NCI-H2029 (cell line): ENCODE measurements at places on chromosomes 12 and 14.

GRCh38 chr12:52686756-52687487, 6.7 kb upstream of the KRT1 start:
- no peak for DNase-seq

DNA sequence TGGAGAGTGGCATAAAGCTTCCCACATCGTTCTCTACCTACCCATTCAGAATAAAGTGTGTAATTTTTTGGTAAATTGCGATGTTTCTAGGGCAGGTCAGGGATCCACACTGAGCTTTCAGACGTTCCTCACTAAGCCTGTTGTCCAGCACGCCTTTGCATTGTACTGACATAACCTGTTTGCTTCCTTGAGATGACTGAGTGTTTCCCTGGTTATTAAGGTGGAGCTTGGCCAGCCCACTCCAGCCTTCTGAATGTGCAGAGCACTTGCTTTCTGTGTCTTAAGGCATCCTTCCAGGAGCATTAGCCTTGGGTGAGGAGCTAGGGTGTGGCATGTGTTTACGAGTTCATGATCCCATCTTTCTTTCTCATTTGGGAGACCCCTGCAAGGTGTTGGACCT, 96.4 kb downstream of the TMEM260 start:
- no peak for DNase-seq

GRCh38 chr12:19191563-19191962, 62.0 kb downstream of the PLEKHA5 start:
- no peak for DNase-seq

GRCh38 chr12:111761099-111761498, 5.6 kb upstream of the ALDH2 start:
- DNase-seq, result no peak

GRCh38 chr12:48977290-48978281, 536 bp upstream of the WNT1 start:
- DNase-seq, result no peak

- DNase-seq, result no peak
Observed at GRCh38 chr12:117292688-117293087, 68.7 kb downstream of the NOS1 start.

- DNase-seq, result peak; percentile 92
Observed at GRCh38 chr14:39991041-39991440, 558.8 kb upstream of the FBXO33 start.

- no peak for DNase-seq
Observed at GRCh38 chr14:38238878-38239277, 17.0 kb downstream of the CLEC14A start.

GRCh38 chr12:67697443-67697842, 48.9 kb downstream of the DYRK2 start:
- no peak for DNase-seq

- DNase-seq, result no peak
Observed at GRCh38 chr12:4240161-4240783, 33.3 kb upstream of the CCND2 start.

DNA sequence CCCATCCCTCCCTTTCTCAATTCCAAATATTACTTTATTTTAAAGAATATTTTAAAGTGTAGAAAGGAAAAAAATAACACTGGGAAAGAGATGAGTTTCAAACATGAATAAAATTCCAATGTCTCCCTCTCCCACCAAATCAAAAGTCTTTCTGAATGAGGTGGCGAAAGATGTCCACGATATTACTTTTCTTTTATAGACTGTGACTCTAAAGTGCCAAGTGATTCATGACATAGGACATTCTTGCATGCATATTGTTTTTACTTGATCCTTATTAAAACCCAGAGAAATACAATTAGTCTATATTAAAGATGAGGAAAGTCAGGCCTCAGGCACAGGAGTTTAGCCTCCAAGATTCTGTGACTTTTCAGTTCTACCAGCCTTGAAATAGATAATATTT, 16.0 kb upstream of the LUM start:
- no peak for DNase-seq

GRCh38 chr12:65609359-65609771, 214.9 kb upstream of the HMGA2 start:
- DNase-seq, result no peak

DNA sequence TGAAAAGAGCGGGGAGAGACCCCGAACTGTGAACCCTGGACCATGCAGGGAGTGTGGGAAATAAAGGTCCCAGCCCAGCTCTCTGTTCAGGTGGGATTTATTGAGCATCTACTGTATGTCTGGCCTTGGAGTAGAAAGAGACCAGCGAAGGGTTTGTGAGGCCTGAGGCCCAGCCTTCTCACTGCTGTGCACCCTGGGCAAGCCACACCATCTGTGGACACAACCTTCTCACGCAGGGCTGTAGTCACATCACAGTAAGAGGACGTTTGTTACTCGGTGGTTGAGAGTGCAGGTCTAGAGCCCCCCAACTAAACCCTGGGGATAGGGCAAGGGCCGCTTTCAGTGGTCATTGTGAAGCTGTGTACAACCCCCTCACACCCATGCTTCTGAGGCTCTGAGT, 18.2 kb downstream of the FAM222A start:
- no peak for DNase-seq

GRCh38 chr12:94111302-94111701, 37.1 kb upstream of the PLXNC1 start:
- no peak for DNase-seq

GRCh38 chr12:31585271-31585670, 5.7 kb downstream of the DENND5B start:
- DNase-seq, result no peak

- no peak for DNase-seq
Observed at GRCh38 chr14:22487401-22487800, 101.6 kb downstream of the DAD1 start.

- no peak for DNase-seq
Observed at GRCh38 chr12:45423931-45424330, 208.0 kb downstream of the ANO6 start.

- no peak for DNase-seq
Observed at GRCh38 chr12:74488134-74488533, 49.5 kb upstream of the ATXN7L3B start.

- no peak for DNase-seq
Observed at GRCh38 chr12:132423251-132423819, 66.6 kb upstream of the FBRSL1 start.

DNA sequence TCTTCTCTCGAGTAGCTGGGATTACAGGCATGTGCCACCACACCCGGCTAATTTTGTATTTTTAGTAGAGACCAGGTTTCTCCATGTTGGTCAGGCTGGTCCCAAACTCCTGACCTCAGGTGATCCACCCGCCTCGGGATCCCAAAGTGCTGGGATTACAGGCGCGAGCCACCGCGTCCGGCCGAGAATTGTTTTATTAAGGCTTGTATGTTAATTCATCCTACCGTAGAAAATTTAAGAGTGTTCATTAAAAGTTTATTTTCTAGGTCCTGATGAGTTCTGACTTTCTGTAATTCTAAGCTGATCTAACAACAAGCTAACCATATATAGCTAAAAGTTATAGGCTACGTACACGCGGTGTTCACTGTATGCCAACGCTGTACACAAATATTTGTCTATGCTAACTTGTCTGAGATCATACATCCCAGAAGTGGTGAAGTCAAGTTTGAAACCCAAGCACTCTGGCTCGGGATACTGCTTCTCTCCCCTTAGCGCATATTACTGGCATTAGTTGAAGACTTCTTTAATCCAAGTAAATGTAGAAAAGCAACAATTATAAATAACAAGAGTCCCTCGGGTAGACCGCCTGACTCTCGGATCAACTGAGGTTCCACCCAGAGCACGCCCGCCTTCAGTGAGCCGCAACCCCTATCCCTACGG, 570 bp upstream of the MRPS35 start:
- peak; percentile 26 for DNase-seq

DNA sequence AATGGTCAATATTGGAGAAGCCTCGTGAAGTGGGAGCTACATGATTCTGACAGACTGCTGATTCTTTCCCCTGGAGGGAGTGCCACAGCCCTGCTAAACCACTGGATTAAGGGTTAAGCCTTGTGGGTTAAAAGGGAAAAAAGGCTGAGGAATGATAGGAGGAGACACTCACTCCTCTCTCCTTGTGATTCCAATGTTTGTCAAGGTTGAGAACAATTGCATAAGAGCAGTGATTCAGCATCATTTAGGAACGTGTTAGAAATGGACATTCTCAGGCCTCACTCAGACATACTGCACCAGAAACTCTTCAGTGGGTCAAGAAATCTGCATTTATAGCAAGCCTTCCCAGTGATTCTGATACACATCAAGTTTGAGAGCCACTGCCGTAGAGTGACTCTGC, 87.8 kb upstream of the GZMB start:
- no peak for DNase-seq

DNA sequence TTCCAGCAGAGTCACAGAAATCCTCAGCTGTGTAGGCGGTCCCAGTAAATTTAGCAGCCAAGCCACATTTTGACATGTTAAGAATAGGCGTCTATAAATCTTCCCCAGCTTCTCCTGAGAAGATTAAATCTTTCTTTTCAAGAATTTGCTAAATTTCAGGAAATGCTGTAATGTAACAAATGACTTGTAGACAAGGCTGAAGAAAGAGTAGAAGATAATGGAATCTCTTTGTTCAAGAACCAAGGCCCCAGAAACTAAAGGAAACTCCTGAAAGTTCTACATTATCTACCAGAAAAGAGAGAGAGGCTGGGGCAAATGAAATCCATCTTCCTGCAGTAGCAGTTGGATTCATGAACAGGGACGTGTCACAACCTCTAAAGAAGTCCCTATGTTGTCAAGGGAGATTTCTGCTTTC, 760.3 kb downstream of the NOVA1 start:
- DNase-seq, result no peak

DNA sequence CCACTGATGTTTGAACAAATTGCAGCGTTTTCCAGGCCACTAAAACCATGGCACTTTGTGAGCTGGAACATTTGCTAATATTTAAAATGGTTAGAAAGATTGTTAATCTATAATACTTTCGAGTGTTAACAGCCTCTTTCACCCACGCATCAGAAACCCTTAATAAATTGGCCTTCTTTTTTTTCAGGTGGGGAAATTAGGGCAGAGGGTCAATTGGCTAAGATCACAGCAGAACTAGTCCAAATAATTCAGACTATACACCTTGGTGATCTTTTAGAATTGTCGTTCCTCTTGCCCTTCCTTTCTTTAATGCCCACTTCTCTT, 105.8 kb downstream of the PTCSC3 start:
- DNase-seq, result no peak

DNA sequence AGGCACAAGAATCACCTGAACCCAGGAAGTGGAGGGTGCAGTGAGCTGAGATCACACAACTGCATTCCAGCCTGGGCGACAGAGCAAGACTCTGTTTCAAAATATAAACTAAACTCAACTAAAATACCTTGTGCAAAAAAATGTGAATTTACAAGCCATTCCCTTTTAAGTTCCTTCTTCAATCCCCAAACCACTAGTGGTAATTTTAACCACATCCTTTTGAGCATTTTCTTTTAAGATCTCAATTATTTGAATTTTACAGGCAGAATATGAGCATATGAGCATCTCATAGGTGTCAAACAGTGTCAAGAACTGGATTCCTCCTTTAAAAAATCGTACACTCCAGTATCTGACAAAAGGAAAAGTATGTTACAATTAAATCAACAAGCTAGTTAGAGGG, 57.0 kb upstream of the NPFF start:
- no peak for DNase-seq

DNA sequence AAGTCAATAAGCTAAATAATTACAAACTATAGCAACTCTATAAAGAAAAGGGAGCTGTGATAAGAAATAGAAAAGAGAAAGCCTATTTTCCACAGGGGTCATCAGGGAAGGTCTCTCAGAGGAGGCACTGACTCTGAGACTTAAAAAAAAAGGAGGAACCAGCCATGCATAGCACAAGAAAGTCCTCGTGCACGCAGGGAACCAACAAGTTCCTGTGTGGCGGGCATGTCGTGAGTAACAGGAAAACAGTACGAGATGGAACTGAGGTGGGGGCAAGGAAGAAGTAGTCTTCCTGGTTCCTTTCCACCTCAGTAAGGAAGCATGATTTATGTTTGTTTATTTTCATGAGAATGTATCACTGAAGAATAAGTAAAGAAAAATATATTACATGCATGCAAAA, 367.0 kb upstream of the TMEM132C start:
- DNase-seq, result no peak

GRCh38 chr12:56763753-56764657, 881 bp downstream of the HSD17B6 start:
- DNase-seq, result no peak

DNA sequence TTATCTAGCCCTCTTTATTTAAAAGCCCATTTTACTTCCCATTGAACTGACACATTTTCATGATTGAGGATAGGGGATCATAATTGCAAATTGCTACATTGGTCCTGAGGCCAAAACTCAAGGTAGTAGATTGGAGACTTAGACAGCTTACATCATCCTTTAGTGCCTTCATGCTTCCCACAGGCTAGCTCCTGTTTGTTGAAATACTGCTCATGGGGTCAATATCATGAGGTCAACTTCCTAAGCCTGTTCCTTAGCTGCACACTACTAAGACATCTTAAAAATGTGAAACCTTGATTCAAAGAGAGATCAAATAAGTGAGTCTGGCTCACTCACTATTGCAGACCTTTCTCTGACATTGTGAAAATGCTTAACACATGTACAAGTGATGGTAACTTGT, 113.0 kb downstream of the TBC1D30 start:
- no peak for DNase-seq

DNA sequence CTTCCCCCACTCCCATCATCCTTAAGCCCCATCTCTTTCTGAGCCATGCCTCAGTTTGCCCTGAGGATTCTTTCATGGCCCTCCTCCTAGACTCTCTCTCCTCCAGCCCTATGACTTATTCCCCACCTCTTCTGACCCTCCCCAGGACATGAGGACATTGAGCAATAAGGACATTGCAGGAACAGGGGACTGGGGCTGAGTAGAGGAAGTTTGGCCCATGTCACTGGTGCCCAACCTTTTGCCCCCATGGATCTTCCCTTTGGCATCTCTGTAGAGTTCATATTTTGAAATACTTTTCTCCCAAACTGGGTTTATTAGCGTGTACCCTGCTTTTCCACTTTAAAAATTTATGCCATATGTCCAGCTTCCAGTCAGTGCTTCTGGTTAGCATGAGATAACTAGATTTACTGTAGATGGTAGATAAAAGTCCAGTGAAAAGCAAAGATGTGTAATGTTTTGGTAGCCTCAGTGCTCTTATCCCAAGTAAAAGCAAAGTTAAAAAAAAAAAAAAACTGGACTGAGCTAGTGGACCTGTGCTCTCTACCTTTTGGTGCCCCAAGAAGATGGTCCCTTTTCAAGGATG, 6.1 kb upstream of the LRP1-AS start:
- no peak for DNase-seq

DNA sequence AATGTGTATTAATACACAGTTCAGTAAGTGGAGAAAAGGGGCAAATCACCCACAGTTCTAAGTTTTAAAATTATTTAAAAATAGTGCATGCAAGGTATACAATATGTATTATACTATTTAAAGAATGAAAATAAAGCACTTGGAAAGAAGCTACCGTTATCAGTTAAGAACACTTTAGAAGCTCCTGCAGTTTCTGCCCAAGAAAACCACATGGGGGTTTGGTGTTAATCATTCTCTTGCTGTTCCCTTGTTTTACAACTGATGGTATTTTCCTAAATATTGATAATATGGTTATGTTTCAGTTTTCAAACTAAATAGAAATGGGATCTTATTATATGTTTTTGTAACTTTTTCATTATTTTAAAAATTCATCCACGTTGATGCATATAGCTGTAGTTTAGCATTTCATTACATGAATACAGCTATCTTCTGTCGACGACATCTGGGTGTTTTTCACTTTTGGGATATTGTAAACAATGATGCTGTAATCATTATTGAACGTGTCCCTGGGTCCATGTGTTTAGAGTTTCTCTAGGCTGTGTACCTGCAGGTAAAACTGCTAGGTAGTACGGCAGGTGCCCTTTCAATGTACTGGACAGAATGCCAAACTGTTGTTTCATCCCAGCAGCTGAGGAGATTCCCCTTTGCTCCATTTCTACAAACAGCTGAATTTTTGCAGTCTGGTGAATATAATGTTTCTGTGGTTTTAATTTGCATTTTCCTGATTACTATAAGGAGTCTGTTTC, 64.1 kb downstream of the APPL2 start:
- no peak for DNase-seq
